Peyer's patch (tissue), 4 donors: ENCODE measurements at places on chromosomes 2 and 18. TPM values are rescaled to one million over a fixed set of nuclear protein-coding genes. Genes with fewer than 3 reads are reported as not detected.

AKAIN1 gene
- not detected for total RNA-seq

- DNase-seq: peak; percentile 70
- H3K27me3 ChIP-seq: no peaks in the 10 kb centered on the region
- peak overlapping the region; percentile 98 for H3K27ac ChIP-seq
- H3K36me3 ChIP-seq: no peaks in the 10 kb centered on the region
Observed at GRCh38 chr2:47373747-47374146, 29.2 kb upstream of the MSH2 start.

- no peaks in the 10 kb centered on the region for H3K27me3 ChIP-seq
- no peak overlapping the region for H3K4me3 ChIP-seq
- no peak for DNase-seq
- H3K27ac ChIP-seq: no peak overlapping the region
- H3K4me1 ChIP-seq: no peaks in the 10 kb centered on the region
Observed at GRCh38 chr2:205911306-205911705, 174.7 kb downstream of the INO80D start.

CRYGC gene
- not detected for total RNA-seq

CAPN14 gene
- total RNA-seq: not detected

GREB1L gene
- total RNA-seq: 0.53 TPM

GRCh38 chr18:10482985-10483949, 28.8 kb downstream of the APCDD1 start:
- peaks cover 8% of the 10 kb centered on the region for H3K36me3 ChIP-seq
- peak; percentile 59 for DNase-seq
- no peak overlapping the region for H3K27ac ChIP-seq
- H3K4me3 ChIP-seq: no peak overlapping the region
- H3K4me1 ChIP-seq: peaks cover 10% of the 10 kb centered on the region

DNA sequence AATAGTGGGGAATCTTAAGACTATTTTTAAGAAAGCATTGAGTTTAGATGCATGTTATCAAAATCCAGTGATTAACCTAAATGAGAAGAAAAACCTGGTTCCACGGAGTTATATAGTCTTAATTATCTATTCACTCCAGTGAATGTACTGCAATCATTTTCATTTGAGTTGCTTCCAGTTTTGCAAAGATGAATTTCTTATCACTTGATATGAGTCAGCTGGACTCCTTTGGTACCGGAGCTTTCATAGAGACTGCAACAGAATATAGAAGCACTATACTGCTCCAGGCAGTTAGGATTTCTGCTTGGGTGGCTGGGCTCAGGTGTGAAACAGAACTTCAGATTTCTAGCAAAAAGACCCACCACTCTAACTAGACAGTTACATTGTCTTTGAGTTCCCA, 92.2 kb upstream of the NFU1 start:
- no peaks in the 10 kb centered on the region for H3K4me1 ChIP-seq
- no peak overlapping the region for H3K4me3 ChIP-seq
- no peaks in the 10 kb centered on the region for H3K36me3 ChIP-seq
- DNase-seq: no peak

DNA sequence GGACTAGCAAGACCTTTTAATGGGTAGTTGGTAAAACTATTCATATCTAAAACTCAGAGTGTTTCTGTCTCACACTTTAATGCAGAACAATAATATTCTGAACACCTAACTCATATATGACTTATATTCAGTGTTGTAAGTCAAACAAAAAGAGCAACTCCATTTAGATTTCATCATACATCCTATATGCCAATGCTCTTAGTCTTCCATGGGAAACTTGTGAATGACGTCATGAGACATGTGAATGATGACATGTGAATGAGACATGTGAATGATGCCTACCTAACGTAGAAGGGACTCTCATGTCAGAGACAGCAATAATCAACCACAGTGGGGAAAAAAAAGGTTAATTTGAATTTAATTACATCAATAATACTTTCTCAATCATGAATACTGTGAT, 28.0 kb downstream of the ZNF519 start:
- no peak overlapping the region for H3K4me3 ChIP-seq
- H3K36me3 ChIP-seq: no peaks in the 10 kb centered on the region
- no peaks in the 10 kb centered on the region for H3K4me1 ChIP-seq
- DNase-seq: no peak

GRCh38 chr2:170530284-170530745, 184.8 kb upstream of the SP5 start:
- no peaks in the 10 kb centered on the region for H3K36me3 ChIP-seq
- H3K27me3 ChIP-seq: no peaks in the 10 kb centered on the region
- peak; percentile 22 for DNase-seq
- no peak overlapping the region for H3K27ac ChIP-seq
- H3K4me1 ChIP-seq: no peaks in the 10 kb centered on the region

WNT6 gene
- not detected for total RNA-seq

ATOH8 gene
- total RNA-seq: 35.5 TPM

DNA sequence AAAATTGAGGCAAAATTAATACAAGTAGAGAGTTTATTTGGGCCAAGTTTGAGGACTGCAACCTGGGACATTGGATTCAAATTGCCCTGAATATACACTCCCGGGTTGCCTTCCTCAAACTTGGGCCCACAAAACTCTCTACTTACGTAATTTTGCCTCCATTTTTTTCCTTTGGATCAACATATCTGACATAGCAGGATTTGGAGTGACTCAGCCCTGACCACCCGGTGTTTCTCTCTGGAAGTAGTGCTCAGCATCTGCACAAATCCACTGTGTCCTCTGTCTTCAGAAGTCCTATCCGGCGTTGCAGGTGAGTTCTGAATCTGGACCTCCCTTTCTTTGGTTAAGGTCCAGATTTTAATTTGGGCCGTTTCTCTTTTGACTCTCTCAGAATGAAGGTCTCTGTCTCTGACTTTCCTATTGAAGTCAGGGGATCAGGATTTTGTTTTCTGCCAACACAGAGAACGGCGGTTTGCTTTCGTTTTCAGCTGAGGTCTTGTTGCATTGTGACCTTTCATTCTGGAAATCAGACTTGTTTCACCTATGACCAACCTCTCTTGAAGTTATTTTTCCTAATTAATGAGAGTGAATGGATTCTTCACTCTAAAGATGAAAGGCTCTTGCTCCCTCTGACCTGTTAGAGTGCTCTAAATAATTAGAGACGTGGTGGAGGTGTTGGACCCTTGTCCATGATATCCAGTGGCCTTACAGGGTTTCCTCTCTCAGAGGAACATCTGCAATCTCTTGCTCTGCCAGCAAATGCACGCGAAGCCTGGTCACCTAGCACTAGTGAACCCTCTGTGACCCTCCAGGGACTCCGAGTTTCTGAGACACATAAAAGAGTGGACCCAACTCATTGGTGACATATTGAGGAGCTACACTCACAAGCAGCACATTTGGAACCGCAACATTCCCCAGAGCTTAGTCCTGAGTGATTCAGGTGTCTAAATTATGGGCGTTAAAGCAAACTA, 13.6 kb downstream of the TCF23 start:
- peak overlapping the region; percentile 31 for H3K4me3 ChIP-seq
- H3K4me1 ChIP-seq: no peaks in the 10 kb centered on the region
- peak overlapping the region; percentile 0 for H3K27ac ChIP-seq
- no peak for DNase-seq

EFHD1 gene
- 7.4 TPM for total RNA-seq

DNA sequence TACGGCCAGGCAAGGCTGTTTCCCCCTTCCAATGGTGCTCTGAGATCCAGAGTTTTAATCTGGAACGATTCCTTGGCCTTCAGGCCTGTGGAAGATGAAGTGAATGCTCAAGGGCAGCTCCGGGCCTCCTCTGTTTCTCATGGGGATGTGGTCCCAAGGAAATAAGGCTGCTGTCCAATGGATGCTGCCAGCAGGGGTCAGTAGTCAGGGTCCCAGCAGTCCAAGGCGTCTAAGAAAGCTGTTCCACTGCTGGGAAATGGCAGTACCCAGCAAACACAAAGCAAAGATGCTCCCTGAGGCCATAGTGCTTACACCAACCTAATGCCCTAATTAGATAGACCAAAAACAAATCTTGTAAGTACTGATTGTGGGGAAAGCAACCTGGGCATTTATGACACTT, 12.5 kb downstream of the NMS start:
- no peaks in the 10 kb centered on the region for H3K27me3 ChIP-seq
- H3K4me3 ChIP-seq: no peak overlapping the region
- H3K27ac ChIP-seq: no peak overlapping the region
- H3K4me1 ChIP-seq: no peaks in the 10 kb centered on the region

GRCh38 chr2:233354971-233355574, 779 bp downstream of the DGKD start:
- peak; percentile 79 for DNase-seq
- H3K4me3 ChIP-seq: peak overlapping the region; percentile 70
- no peaks in the 10 kb centered on the region for H3K36me3 ChIP-seq
- H3K27ac ChIP-seq: peak overlapping the region; percentile 34

CHCHD5 gene
- total RNA-seq: 20.7 TPM

GRCh38 chr18:54129448-54130067, 94.9 kb downstream of the MBD2 start:
- no peak for DNase-seq
- no peak overlapping the region for H3K27ac ChIP-seq
- H3K36me3 ChIP-seq: no peaks in the 10 kb centered on the region
- H3K27me3 ChIP-seq: no peaks in the 10 kb centered on the region
- no peaks in the 10 kb centered on the region for H3K4me1 ChIP-seq

SOX11 gene
- not detected for total RNA-seq

- no peak for DNase-seq
- H3K4me1 ChIP-seq: no peaks in the 10 kb centered on the region
- no peak overlapping the region for H3K27ac ChIP-seq
- H3K27me3 ChIP-seq: no peaks in the 10 kb centered on the region
- H3K36me3 ChIP-seq: no peaks in the 10 kb centered on the region
Observed at GRCh38 chr2:55965276-55965675, 41.7 kb upstream of the EFEMP1 start.

DNA sequence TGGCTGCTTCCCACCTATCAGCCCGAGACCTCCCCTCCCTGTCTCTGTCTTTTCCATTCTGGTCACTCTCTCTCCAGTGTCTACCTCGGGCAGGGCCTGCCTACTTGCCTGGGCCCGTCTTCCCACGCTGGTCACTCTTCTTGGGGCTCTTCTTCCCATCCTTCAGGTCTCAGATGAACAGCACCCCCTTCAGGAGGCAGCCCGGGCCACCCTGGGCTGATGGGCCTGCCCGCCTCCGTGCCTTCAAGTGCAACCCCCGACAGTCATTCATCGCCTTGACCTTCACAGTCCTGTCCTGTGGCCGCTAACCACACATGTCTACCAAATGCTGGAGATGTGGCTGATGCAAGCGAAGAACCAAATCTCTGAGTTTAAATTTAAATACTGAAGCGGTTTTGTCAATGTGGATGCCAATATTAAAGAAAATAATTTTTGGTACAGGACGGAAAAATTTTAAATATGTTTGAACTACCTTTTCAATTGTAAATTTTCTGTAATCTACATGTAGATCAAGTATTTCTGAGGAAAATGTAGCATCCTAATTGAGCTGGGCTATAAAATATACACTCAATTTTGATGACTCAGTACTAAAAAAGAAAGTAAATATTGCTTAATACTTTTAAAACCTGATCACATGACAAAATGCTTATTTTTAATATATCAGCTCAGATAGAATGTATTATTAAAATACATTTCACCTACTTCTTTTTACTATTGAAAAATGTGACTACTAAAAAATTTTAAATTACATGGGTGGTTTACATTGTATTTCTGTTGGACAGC, 96.4 kb downstream of the LAMA1 start:
- H3K4me1 ChIP-seq: no peaks in the 10 kb centered on the region
- DNase-seq: no peak
- no peaks in the 10 kb centered on the region for H3K27me3 ChIP-seq
- H3K36me3 ChIP-seq: no peaks in the 10 kb centered on the region

ATP8B1 gene
- 99.9 TPM for total RNA-seq

GALNT13 gene
- total RNA-seq: 2.7 TPM

MYO5B gene
- total RNA-seq: 158 TPM

IHH gene
- 82.2 TPM for total RNA-seq

DNA sequence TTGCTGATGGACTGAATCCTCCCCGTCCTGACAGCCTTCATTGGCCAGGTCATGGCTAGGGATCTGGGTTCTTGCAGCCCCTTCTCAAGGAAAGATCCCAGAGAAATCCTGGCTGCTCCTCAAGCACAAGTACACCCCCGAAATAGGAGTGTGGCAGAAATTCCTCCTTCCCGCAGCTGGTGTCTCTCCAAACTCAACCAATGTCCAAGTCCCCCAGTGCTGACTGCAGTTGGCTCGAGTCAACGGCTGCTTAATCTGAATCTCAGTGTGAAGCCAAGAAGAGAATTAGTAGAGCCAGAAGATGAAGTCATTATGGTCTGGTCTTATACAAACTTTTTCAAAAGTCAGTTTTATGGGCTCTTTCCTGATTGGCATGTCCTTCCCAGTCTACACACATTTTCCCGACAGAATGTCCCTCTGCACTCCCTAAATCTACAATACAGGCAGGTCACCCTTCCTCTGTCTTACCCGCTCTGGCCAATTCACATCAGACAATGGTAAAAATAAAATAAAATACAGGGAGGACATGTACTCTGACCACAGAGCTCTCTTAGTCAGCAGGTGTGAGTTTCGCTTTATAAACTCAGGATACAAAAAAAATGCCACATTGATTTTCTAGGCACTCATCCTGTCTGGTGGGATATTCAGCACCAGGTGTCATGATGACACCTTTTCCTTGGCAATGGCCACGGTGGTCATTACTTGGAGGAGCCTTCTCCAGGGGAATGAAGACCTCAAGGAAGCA, 76.9 kb upstream of the PAPOLG start:
- no peak overlapping the region for H3K27ac ChIP-seq
- DNase-seq: no peak
- no peaks in the 10 kb centered on the region for H3K27me3 ChIP-seq
- no peaks in the 10 kb centered on the region for H3K4me1 ChIP-seq

SEPTIN10 gene
- 55.2 TPM for total RNA-seq

CDH20 gene
- 2.5 TPM for total RNA-seq

GRCh38 chr2:27729614-27730013, 41.9 kb upstream of the MRPL33 start:
- no peak for DNase-seq
- no peaks in the 10 kb centered on the region for H3K36me3 ChIP-seq
- H3K27me3 ChIP-seq: no peaks in the 10 kb centered on the region

SERPINB3 gene
- total RNA-seq: not detected

- no peaks in the 10 kb centered on the region for H3K27me3 ChIP-seq
- H3K27ac ChIP-seq: no peak overlapping the region
- DNase-seq: no peak
- no peak overlapping the region for H3K4me3 ChIP-seq
Observed at GRCh38 chr2:84873350-84873749, 7.5 kb downstream of the TRABD2A start.
